ENCODE measurements at places on chromosomes 7 and 10.

GRCh38 chr10:111338805-111339204 lies 262.0 kb downstream of the ADRA2A start:
- no peak for DNase-seq

- no peak for DNase-seq
Observed at GRCh38 chr7:149637911-149638565, 135.3 kb downstream of the ZNF467 start.

- DNase-seq, result peak; percentile 67
Observed at GRCh38 chr7:47335557-47336471, 246.1 kb downstream of the TNS3 start.

DNA sequence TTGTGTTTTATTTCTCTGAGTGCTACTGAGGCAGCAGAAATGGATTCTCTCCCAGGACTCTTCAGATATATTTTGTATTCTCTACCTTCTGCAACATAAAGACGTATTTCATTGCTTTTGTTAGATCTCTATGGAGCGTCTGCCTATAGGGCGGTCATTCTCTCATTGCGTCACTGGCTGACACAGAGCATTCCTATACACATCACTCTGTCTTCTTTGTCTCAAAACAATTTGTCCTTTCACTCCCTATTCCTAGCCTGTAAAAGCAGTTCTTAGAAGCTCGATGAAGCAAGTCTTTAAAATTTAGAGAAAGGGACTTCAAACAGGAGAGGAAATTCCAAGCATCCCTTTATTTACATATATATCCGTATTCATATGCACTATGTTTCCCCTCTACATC lies 120.6 kb downstream of the CPED1 start:
- no peak for DNase-seq

DNA sequence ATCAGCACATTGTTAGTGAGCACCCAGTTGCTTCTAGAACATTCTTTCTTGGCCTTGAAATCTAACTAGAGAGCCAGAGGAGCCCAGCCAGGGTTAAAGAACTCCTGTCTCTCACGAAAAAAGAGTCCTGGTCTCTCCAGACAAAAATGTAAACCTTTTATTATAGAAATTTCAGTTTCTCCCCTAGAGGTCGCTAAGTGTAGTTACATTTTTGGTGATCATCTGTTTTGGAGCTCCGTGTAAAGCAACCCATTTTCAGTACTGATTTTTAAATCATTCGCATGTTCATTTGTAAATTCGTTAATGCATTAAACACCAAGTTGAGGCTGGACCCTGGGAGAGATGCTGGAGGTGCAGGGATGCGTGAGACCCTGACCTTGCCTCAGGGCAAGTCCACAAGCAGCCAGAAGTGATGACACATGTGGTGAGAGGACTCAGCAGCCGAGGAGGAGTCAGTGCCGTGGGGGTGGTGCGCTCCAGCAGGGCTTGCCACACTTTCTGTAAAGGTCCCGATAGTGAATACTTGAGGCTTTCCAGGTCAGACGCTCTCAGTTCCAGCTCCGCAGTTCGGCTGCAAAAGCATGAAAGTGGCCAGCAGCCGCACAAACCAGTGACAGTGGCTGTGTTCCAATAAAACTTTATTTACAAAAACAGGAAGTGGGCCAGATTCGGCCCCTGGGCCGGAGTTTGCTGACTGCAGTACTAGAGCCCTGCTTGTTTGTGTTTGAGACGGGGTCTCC lies 578.6 kb upstream of the FOXK1 start:
- no peak for DNase-seq

DNA sequence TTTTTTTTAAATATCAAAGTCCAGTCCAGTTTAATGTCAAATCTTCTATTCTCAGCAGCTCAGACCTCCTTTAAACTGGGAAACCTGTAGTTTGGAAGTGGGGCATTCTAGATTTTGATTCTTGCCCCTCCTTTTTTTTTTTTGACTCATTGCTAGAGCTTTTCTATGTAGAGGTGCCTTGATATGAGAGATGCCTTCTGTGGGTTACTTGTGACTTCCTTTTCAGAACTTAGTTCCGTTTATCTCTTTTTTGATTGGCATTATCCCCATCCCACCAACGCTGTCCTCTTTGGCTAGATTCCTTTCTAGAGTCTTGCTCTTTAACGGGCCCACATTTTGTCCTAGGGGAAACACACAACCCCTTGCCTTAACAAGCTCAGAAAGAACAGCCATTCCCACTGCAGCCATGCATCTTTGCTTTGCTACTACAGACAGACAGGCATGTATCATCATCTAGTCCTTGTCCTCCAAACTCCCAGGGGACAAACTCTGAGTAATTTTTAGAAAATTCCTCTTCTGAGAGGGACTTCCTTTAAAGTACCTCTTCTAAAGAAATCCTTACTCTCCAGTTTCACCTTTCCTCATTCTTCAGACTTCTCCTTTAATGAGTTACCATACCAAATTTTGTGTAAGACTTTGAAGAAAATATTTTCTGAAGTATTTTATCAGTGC lies 153.6 kb downstream of the PHF14 start:
- peak; percentile 20 for DNase-seq

DNA sequence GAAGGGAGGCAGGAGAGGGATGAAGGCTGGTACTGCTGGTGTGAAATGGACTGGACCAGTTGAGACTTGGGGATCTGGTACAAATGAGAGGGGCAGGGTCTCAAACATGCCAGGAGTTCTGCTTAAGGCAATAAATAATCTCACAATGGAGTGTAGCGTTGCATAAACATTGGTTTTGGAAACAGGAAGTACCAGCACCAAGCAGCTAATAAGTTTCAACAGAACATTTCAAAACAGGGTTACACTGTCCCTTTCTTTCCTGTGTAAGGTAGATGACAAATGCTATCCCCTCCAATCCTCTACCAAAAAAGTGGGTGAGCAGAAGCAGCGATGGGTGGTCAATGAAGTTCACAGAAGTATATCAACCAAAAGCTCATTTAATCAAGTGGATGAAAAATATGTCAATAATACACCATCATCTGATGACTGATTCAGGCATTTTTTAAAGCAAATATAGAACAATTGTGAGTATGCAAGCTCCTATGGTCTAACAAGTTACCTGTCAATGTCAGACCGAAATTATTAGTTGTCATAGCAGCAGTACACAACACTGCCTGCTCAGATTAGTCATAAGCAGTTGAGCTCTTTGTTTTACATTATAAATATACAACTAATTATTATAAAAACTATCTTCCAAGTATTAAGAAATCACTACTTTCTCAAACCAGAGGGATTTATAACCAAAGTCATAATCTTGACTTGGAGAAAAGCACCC lies 220.0 kb downstream of the FAM107B start:
- peak; percentile 18 for DNase-seq

- DNase-seq, result no peak
Observed at GRCh38 chr7:134718211-134718875, 61.1 kb upstream of the CALD1 start.

DNA sequence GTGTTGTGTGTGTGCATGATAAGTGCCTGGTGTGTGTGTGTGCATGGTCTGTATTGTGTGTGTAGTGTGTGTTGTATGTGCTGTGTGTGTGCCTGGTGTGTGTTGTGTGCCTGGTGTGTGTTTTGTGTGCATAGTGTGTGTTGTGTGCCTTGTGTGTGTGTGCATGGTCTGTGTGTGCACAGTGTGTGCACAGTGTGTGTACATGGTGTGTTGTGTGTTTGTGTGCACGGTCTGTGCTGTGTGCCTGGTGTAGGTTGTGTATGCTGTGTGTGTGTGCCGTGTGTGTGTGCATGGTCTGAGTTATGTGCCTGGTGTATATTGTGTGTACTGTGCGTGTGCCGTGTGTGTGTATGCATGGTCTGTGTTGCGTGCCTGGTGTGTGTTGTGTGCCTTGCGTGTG lies 403.0 kb upstream of the RNF32 start:
- no peak for DNase-seq

- DNase-seq, result no peak
Observed at GRCh38 chr10:48670978-48671913, 13.4 kb upstream of the WDFY4 start.

DNA sequence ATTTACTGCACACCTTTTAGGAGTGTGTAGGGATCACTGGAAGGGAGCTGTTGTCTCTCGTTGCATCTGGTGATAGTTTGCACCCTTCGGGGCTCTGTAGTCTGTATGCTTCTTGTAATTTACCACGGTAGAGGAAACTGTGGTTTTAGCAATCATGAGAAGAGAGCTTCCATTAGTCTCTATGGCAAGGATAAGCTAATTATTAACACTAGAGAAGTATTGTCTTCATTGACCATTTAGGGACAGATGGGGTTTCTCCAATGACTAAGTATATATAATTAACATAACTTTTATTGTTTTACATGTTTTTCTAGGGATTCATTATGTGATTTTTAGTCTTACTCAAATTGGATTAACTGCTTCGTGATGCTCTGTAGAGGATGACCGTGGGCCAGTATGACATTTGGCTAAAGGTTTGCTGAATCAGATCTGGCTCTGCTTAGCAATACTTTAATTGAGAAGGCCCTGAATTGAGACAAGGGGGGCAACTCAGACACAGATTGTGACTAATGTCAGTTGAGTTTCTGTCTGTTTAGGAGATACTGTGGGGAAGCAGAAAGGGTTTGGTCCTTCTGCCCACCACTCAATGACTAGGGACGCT lies 8.7 kb downstream of the SLC18A2 start:
- DNase-seq, result no peak

- DNase-seq, result no peak
Observed at GRCh38 chr10:95964756-95965155, 57.0 kb downstream of the CC2D2B start.

DNA sequence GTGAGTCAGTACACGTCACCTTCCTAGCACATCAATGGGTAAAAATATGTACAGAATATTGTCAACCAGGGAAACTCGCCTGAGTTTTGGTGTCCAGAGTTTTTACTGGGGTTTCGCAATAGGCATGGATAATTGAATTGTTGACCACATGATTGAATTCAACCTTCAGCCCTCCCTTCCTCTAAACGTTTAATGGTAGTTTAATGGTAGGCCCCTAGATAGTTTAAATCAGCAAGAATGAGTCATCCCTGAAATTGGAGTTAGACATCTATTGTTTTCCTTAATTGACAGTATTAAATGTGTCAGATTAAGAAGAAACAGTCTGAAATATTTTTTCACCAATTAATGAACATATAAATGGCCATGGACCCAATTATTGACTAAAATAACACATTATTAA lies 57.8 kb upstream of the CACNA2D1 start:
- DNase-seq, result no peak

DNA sequence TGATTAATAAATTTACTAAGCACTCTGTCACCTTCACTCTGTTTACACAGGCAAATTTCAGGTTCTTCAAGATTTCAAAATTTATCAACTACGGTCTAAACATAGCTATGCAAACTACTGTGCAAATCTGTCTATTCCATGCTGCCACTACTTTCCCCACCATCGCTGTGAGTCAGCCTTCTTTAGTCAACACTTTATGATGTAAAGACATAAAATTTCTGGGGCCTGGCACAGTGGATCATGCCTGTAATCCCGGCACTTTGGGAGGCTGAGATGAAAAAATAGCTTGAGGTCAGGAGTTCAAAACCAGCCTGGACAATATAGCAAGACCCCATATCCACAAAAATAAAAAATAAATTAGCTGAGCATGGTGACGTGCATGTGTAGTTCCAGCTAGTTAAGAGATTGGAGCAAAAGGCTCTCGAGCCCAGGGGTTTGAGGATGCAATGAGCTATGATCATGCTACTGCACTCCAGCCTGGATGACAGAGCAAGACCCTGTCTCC lies 42.6 kb downstream of the CNOT4 start:
- DNase-seq, result peak; percentile 28

GRCh38 chr10:130578532-130579289 lies 442.5 kb downstream of the GLRX3 start:
- DNase-seq, result no peak

DNA sequence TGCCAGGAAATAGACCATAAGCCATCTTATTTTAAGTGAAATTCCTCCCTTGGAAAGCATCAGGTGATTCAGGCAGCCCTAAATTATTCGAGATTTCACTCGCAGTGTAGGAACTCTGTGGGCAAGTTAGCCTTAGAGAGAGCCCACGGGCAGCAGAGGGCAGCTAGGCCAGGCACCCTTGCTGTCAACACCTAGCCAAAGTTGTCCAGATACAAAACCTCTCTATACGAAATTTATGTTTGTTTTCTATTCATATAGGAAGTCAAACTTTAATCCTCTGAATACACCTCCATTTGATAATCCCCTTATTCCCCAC lies 1043.5 kb downstream of the GATA3 start:
- DNase-seq, result no peak

DNA sequence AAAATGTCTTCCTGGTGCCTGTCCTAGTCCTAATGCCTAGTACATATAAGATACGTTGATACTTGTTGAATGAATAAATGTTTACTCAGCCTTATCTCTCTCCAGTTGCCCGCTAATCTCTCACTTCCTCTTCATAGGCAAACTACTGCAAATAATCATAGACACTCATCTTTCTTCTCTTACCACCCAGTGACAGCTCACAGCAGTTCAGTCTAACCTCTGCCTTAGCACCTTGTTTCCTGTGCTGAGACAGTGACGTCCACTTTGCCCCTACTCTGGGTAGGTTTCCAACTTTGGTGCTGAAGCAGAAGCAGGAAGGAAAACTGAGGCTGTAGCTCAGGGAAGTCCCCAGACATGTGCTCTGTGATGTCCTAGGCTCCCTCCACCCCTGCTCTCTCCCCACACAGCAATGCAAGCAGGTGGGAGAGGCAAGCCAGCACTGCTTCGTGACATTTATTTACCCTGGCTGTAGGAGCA lies 45.5 kb upstream of the RHOBTB1 start:
- no peak for DNase-seq

- DNase-seq, result no peak
Observed at GRCh38 chr7:149696280-149696679, 77.1 kb downstream of the ZNF467 start.

GRCh38 chr10:122981066-122981464 lies 864 bp downstream of the PSTK start:
- peak; percentile 73 for DNase-seq
